ENCODE measurements at places on chromosomes 4 and X. TPM values are rescaled to one million over a fixed set of nuclear protein-coding genes. Genes with fewer than 3 reads are reported as not detected.

Gene CLDN22
- not detected for total RNA-seq

Gene NDST4
- not detected for total RNA-seq

Gene CSAG2
- not detected for total RNA-seq

Gene PPAT
- total RNA-seq, result 96.8 TPM

Gene DMP1
- total RNA-seq, result not detected

Gene MXRA5
- total RNA-seq, result 3.1 TPM

Gene AKAP4
- not detected for total RNA-seq

Gene GYPB
- total RNA-seq, result not detected

Gene TMLHE
- total RNA-seq, result 15.7 TPM

Gene PDLIM3
- total RNA-seq, result 19.5 TPM

Gene USP17L5
- not detected for total RNA-seq

Gene ADGRG4
- total RNA-seq, result not detected

Gene VCX3B
- not detected for total RNA-seq

Gene LETM1
- total RNA-seq, result 64.9 TPM

Gene LAS1L
- total RNA-seq, result 65.2 TPM

Gene AADAT
- total RNA-seq, result 4.5 TPM

Gene JAKMIP1
- total RNA-seq, result 5.1 TPM

Gene TAF7L
- not detected for total RNA-seq

Gene GAGE12J
- not detected for total RNA-seq

Gene FAT4
- 6.1 TPM for total RNA-seq

Gene TMEM150C
- 4.0 TPM for total RNA-seq
